T-cell (primary cell): ENCODE measurements at places on chromosomes 5 and 9. TPM values are rescaled to one million over a fixed set of nuclear protein-coding genes. Genes with fewer than 3 reads are reported as not detected.

SSNA1 gene
- total RNA-seq = 37.0 TPM

ASPN gene
- total RNA-seq = not detected

PCA3 gene
- not detected for total RNA-seq

OR1K1 gene
- not detected for total RNA-seq

GPR150 gene
- 1.2 TPM for total RNA-seq

TRIM36 gene
- total RNA-seq = 0.26 TPM

IFNK gene
- not detected for total RNA-seq

DNA sequence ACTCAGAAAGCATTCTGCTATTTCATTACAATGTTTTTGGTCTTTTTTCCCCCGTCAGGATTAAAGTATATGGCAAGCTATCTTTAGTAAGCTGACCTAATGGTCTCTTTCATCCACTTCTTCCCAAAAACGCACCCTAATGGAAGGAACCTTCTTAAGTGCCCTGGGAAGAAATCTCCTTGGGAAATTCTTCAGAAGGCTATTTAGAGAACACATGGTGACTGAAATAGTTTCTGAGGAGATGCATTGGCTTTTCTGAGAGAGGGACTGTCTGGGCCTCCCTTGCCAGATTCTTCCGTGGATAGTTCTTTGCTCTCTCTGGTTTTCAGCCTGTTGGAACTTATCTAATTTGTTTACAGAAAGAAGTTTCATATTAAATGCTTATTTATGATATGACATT is 524.1 kb upstream of the MEF2C start:
- DNase-seq = no peak

DNA sequence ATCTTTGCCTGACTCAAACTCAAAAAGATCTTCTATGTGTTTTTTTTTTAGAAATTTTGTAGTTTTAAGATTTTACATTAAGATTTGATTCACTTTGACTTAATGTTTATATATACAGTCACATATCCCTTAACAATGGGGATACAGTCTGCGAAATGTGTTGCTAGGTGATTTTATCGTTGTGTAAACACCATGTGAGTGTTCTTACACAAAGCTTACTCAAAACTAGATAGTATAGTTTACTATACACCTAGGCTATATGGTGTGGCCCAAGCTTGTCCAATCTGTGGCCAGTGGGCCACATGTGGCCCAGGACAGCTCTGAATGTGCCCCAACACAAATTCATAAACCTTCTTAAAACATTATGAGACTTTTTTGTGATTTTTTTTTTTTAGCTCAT is 131.9 kb downstream of the CWC27 start:
- no peak for DNase-seq

DNA sequence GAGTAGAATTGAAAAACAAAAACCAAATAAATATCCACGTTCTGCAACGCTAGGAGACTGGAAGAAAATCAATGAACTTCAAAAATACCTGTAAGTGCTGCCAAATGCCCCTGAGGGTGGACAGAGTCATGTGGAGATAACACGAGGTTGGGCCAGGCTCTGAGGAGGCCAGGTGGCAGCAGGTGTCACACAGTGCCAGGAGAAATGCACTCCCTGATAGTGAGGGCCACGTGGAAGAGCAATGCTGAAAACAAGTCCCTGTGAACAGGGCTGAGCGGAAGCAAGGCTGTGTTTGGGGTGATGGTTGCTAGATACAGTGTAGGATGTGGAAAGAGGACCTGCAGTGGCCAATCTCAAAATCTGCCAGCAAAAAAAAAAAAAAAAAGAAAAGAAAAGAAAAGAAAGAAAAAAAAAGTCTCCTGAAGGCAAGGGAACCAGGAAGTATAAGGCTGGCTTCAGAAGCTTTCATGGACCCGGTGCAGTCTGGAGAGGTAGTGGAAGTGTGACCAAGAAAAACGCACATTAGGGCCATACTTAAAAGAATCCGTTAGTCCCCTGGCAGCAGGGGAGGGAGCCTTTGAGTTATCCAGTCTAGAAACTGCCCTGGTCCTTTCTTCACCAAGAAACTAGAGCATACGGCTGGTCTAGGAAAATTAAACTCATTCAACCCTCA is 16.8 kb downstream of the C1QTNF3 start:
- no peak for DNase-seq

GRCh38 chr5:153753645-153754432 is 263.4 kb downstream of the GRIA1 start:
- DNase-seq = no peak
